Stimulated activated CD8-positive, alpha-beta memory T cell treated with anti-CD3 and anti-CD28 coated beads, Interleukin-4, amount 100 ng/mL, for 1 hour (primary cell): ENCODE measurements at places on chromosomes 6 and 20.
A peak's percentile ranks its signal among the peaks of the same experiment; 100 is the strongest.

DNA sequence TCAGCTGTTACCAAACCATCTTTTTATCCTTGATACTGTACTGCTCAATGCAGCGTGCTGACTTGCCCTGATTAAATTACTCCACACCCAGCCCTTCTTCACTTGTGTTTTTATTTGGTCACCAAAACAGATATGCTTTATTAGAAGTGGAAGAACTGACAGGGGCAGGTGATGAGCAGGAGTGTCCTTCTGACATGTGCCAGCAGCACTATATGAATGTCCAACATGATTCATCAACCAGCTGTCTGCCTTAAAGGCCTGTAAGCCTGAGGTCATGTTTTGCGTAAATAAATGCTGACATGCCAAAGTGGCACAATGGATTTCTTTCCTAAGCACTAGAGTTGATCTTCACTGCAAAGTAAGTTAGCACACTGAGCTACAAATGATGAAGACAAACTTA lies 15.4 kb downstream of the POPDC3 start:
- DNase-seq: no peak

DNA sequence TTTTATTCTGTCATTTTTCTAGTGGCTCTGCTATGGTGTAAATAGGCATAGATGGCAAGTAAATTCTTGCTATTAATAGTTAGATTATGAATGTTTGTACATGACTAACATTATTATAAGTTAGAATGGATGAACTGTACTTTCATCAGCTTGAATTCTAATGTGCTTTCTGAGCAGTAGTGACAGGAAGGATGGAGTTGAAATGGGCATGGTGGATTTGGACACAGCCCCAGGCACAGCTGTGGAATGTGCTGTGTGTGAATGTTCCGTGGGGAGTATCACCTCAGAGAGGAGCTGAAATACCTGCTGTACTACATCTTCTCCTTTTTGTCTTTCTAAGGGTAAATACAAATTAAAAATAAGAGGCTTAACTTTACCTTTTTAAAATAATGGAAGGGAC lies 66.8 kb downstream of the FBXO5 start:
- DNase-seq: no peak

DNA sequence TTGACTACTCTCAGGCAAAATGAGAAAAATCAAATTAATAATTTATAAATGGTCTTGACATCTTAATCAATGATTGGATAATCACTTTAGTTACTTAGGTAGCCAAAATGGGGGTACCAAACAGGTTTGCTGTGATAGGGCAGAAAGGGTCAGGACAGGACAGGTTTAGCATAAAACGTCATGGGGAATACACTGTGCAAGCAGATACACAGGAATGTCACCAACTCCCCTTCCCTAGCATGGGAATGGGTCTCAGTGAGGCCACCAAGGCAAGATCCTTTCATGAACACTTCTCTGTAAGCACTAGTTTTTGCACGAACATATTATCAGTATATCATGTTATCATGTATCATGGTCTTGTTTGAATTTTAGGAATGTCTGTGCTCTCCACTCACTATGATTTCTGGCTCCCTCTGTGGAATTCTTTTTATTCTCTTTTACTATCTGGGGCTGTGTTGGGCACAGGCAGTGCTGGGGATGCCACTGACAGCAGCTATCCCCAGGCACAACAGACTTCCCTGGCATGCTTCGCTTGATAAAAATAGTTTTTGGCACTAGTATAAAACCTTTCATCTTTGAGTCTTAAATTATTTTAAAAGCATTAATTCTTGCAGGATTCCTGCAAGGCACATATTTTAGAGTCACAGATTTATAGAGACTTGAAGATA lies 18.3 kb downstream of the PTCHD4 start:
- DNase-seq: no peak

- DNase-seq: no peak
Measured at GRCh38 chr6:15854826-15855710, 192.2 kb upstream of the DTNBP1 start.

DNA sequence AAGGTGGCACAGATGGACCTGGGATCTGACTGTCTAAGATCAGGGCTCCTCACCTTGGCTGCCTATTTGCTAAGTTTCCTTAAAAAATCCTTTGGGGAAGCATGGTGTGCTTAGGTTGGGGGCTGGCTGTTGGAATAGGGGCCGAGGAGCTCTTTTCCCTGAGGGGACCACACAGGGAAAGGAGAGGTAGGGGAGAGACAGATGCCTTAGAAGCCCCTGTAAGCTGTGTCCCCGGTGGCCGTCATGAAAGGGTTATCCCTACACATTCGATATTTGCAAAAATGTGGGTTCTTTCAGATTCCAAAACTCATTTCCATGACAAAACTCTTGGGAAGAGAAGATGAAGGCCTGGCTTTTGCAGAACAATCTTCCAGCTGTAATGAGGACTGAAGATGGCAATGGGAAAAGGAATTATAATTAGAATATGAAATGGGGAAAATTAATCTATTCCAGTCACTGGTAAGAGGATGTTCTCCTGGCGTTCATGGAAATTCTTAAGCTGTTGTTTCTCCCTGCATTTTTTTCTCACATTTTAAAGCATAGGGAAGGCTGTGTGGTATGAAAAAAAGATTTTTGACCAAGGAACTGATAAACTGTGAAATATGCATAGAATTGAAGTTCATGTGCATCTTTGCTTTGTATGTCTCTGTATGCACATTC lies 53.8 kb downstream of the TOX2 start:
- DNase-seq: no peak

DNA sequence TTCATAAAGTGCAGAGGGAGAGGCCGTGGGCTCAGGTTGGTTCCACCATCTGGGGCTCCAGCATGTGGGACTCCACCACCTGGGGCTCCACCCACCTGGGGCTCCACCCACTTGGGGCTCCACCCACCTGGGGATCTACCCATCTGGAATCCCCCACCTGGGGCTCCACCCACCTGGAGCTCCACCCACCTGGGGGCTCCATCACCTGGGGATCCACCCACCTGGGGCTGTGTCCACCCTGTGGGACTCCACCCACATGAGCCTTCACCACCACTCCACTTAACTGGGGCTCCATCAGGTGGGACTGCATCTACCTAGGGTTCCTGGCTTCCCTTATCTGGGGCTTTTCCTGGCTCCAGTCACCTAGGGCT lies 226.0 kb upstream of the CDYL start:
- DNase-seq: no peak

- no peak for DNase-seq
Measured at GRCh38 chr6:134729561-134729960, 220.3 kb downstream of the ALDH8A1 start.

- DNase-seq: no peak
Measured at GRCh38 chr6:142926177-142926493, 18.8 kb downstream of the HIVEP2 start.

DNA sequence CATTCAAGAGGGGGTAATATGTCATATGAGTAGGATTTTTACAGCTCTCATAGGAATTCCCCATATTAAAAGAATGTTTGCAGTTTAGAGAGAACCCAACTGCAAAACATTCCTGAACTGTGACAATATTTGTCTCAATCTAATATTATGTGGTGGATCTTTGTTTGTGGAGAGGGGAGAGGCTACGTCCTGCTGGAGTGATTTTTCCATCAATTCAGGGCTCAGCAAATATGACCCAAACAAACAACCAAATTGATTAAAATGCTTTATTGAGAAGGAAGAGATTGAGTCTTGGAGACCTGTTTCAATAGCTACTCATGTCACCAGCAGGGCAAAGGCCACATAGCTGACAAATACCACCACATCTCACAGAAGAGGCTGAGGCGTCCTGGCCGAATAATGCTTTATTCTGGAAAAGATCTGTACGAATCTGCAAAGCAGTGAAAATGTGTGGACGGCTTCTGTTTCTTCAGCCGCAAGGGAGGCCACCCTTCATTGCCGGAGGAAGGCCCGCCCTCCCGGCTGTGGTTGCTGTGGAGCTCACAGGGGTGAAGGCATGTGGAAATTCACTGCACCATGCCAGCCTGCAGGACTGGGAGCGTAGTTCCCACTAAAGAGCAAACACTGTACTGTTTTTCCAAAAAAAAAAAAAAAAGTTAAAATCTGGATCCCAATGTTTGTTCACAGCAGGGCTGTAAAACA lies 89.7 kb upstream of the QKI start:
- DNase-seq: no peak

- DNase-seq: no peak
Measured at GRCh38 chr6:132931936-132932514, 117.7 kb downstream of the RPS12 start.

GRCh38 chr6:163626073-163626867 lies 211.8 kb downstream of the QKI start:
- DNase-seq: no peak

DNA sequence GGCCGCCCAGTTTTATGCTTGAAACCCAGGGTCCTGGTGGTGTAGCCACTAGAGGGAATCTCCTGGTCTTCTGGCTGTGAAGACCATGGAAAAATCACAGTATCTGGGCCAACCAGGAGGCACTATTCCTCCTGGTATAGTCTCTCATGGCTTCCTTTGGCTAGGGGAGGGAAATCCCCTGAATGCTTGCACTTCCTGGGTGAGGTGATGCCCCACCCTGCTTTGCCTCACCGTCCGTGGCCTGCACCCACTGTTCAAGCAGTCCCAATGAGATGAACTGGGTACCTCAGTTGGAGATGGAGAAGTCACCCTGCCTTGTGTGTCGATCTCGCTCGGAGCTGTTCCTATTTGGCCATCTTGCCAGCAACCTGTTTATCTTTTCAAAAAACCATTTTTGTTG lies 10.1 kb upstream of the ZNF337 start:
- DNase-seq: no peak

DNA sequence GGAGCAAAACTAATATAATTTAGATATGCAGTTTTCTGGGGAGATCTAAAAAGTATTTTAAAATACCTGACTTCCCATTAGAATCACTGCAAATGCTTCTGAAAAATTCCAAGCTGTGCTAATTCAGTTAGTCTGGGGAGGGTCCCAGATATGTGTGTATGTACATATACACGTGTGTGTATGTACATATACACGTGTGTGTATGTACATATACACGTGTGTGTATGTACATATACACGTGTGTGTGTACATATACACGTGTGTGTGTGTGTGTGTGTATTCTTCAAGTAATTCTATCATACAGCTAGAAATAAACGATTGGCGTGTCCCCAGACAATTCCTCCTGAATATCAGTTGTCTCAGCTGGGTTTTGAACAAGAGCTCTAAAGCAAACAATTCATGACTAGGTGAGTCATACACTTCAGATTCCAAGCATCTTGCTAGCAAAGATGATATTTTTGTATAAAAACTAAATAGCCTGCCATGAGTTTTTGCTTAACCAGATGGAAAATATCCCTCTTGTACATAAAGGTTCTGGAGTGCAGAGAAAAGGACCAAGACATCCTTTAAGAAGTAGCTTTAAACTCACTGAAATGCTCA lies 58.2 kb downstream of the SPACA1 start:
- no peak for DNase-seq

DNA sequence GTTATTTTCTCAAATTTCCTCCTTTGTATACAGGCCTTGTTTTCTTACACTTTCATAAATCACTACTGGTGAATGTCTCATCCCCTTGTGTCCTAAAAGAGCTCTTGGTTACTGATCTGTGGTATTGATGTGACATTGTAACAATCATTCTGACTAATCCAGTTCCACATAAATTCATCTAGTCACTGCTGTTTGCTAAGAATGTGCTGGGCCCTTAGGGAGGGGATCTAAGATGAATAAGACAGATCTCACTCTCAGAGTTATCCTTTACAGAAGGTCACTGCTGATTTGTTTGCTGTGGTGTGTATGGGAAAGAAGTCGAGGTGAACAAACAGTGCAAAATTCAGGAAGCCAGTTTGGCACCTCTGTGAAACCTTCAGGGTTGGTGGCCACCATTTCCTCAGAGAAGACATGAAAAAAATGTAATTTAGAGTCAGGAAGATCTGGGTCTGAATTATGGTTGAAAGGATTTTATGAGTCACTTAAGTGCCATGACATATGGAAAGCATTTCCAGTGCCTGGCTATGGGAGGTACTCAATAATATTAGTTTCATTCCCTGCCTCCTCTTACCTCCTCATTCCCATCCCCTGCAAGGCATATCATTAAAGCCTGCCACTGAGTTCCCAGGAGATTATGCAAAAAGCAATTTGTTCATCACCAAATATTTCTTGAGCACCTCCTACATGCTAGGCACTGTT lies 121.8 kb downstream of the COL9A1 start:
- no peak for DNase-seq

DNA sequence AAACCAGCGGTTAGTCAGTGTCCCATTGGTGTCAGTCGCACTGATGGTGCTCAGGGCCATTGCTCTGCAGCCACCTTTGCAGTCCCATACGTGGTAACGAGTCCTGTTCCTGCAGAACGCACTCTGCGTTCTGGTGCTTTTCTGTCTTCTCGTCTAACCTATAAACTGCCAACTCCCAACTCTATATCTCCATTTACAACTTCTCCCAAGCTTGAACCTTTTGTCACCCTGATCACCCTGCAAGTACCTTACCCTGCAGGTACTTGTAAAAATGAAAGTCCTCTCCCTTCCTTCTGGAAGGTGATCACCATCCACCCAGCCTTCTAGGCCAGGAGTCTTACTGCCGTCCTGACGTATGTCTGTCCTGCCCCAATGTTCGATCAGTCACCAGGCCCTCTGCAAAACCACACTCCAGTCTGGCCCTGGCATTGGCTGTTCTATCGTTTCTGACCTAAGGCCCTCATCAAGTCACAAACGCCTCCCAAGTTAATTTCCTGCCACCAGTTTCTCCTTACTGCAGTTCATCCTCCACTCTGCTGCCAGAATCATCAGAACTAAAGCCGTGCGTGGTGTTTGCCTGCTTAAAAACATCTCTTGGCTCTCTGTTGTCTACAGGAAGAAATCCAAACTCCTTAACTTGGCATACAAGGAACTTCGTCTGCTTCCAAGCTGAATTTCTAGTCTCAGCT lies 7.9 kb downstream of the RREB1 start:
- DNase-seq: no peak

DNA sequence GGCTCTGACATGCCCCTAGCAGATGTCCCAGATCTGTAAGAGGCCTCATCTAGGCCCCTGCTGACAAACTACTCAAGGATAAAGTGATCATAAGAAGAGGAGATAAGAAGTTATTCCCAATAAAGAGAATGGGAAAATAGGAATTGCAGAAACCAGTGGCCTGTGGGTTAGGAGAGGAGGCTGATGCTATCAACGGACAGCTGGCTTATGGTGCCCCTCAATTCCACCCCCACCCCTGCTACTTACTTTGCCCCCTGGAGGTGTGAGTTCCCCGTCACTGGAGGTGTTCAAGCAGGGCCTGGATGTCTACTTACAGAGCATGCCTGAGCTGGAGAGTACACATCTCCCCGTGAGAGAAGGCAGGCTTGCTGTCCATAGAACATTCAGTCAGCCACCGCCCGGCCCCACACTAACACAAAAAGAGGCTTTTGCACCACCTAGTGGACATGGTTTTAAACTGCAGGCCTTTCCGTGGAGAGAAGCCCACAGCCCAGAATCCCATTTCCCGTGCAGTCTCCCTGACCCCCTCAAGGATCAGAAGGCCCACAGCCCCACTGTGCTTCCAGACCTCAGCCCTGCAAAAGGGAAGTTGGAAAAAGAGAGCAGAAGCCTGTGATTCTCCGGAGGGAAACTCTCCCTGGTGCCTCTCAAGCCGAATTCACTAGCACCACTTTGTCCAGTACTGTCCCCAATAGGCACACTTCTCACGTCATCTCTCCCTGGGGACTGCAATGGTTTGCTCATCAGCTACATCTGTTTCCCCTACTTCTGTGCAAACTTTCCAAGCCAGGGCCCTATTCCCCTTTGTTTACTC lies 23.8 kb upstream of the BNIP5 start:
- peak; percentile 40 for DNase-seq

- DNase-seq: no peak
Measured at GRCh38 chr20:4435225-4435624, 286.5 kb upstream of the PRND start.

- DNase-seq: no peak
Measured at GRCh38 chr6:5081955-5082354, 3.2 kb upstream of the PPP1R3G start.

- DNase-seq: peak; percentile 37
Measured at GRCh38 chr20:44683263-44684046, 31.7 kb upstream of the CCN5 start.
